HepG2 (cell line): ENCODE measurements at places on chromosomes 16 and 17. TPM values are rescaled to one million over a fixed set of nuclear protein-coding genes. Genes with fewer than 3 reads are reported as not detected.
A peak's percentile ranks its signal among the peaks of the same experiment; 100 is the strongest.

ITGAD gene
- polyA plus RNA-seq, result not detected in 2 replicates

DNA sequence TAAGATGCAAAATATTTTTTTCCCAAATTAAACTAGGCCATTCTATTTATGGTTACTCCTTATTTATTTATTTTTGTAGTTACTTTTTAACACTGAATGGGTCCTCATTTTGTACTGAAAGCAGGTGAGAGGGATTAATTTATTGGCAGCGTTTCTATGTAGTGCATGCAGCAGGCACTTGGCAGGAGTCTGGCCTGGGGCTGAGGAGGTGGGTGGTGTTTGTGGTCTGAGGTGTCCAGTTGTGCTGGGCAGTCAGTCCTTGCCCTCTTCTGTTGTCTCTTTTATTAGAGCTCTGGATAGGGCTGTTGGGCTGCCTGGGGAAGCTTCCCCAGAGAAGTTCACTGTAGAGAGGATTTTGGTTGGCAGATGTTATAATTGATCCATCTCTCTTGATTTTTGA lies 12.7 kb downstream of the SEC14L1 start:
- no peak for DNase-seq

DNA sequence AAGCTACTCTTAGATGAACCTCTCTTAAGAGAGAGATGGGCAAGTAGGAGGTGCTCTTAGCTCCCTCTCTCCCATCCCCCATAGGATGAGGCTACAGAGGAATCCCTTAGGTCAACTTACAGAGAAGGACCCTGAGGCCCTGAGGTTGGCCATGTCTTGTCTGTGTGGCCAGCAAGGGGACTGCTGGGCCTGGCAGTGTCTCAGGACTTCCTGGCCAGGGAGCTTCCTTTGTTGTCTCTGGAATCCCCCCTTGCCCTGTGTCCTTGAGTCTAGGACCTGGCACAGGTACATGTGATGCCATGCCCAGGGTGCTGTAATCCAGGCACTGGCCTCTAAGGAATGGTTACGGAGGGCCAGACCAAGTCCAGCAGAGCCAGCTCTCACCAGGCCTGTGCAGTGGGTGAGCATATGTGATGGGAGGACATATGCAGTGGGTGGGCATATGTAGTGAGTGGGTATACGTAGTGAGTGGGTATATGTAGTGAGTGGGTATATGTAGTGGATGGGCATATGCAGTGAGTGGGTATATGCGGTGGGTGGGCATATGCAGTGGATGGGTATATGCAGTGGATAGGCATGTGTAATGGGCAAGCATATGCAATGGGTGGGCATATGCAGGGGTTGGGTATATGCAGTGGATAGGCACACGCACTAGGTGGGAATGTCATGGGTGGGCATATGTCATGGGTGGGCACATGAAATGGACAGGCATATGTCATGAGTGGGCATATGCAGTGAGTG lies 20.3 kb upstream of the PECAM1 start:
- no peak for DNase-seq

GRCh38 chr17:78746263-78746948 lies 35.7 kb downstream of the CYTH1 start:
- DNase-seq, result peak; percentile 42

DNA sequence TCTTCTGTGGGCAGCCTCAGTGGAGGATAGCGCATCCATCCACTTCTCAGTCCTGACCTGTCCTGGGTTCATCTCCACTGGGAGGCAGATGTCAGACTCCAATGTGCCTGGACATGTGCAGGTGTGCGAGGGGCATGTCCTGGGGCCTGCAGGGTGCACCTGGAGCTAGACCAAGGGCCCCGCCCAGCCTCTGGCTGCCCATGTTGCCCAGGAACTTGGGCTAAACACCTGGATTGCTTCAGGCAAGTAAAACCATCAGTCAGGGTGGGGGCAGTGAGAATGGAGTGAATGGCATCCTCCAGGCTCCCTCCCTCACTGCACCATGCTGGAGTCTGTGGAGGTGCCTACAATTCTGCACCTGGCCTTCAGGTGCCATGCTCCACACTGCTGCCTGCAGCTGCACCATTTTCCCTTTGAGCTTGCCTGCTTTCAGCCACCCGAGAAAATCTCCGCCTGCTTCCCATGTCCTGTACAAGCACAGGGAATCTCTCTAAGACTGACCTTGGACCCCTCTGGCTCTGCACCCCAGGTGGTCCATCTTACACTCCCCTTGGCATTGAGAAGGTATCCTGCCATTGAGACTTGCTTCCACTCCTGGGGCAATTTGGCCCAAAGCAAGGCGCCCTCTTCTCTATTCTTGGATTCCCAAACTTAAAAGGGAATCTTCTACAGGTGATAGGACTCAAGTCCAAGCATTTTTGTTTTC lies 2.1 kb upstream of the MFSD6L start:
- no peak for DNase-seq

- DNase-seq, result no peak
These were observed 5.0 kb downstream of the ARMC7 start for GRCh38 chr17:75114552-75115314.

ABCC11 gene
- polyA plus RNA-seq, result 1.4 and 2.2 TPM in 2 replicates

TP53TG3C gene
- not detected in 2 replicates for polyA plus RNA-seq

DNA sequence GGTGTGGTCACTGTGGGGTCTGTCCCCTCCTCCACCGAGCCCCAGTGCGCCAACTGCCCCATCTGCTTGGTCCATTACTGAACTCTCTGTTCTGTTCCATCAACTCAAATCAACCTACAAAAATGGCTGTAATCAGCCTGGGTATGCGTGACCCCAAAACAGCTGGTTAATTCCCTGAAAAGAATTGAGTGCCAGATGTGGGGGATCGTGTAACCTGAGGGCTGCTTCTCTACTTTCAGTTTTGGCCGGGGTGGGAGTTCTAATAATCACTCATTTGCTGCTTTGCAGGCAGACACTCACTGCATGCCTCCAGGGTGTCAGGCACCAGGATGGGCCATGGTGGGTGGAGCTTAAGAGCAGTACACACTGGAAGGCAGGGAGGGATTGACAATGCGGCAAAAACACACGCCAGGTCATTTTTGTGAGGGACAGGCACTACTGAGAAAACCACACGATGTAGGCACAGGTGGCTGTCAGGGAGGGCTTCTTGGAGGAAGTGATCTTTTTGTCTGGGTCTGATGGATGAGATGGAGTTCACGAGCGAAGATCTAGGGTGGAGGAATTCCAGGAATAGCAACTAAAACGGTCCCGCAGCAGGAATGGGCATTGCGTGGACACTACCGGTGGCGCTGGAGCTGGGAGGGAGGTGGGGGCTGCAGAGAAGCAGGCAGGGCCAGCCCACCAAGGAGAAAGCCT lies 30.4 kb upstream of the SSTR5 start:
- no peak for DNase-seq

- no peak for DNase-seq
These were observed 18.3 kb downstream of the COQ7 start for GRCh38 chr16:19085679-19086200.

- no peak for DNase-seq
These were observed 721 bp downstream of the TBCD start for GRCh38 chr17:82752371-82753200.

DNA sequence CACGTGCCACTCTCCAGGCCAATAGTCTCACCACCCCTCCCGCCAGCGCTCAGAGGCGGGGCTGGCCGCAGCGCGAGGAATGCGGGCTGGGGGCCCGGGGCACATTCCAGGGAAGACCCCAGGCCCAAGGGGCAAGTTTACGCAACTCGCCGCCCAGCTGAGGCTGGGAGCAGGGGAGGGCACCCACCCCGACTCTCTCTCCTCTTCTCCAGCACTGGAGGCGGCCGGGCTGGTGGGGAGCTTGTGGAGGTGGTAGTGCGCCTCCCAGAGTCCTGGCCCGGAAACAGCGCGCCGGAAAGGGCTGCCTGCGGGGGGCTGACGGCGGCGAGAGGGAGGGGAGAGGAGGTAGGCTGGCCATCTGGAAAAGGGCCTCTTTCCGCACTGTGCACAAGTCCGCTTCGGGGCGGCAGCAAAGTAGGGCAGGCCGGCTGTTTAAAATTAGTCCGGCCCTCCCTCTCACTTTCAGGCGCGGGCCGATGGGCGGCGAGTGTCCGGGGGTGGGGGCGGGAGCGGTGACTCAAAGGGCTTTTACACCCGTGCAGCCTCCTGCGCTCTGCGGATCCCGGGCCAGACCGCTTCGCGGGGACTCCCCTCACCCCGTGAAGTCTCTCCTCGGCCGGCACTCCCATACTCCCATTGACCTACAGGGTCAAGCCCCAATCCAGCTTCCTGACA lies 1.1 kb downstream of the FHOD1 start:
- DNase-seq, result peak; percentile 87

RHBDF1 gene
- polyA plus RNA-seq, result 26.9 and 28.1 TPM in 2 replicates

SMIM36 gene
- not detected in 2 replicates for polyA plus RNA-seq

DNA sequence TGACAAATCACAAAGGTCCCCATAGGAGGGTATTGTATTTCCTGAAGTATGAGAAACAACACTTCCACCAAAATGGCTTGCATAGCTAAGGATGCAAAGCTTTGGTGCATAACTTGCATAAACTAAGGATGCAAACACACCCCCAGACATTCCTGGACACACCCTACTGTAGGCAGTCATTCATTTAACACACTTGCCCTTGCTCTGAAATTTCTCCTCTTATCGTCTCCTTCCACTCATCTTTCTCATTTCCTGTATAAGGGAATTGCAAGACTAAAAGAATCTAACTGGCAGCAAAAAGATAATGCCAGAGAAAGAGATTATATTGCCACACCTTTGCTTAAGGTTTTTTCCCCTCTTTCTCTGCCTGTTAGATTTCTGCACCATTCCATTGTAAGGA lies 28.3 kb downstream of the CHD9 start:
- DNase-seq, result no peak

DNA sequence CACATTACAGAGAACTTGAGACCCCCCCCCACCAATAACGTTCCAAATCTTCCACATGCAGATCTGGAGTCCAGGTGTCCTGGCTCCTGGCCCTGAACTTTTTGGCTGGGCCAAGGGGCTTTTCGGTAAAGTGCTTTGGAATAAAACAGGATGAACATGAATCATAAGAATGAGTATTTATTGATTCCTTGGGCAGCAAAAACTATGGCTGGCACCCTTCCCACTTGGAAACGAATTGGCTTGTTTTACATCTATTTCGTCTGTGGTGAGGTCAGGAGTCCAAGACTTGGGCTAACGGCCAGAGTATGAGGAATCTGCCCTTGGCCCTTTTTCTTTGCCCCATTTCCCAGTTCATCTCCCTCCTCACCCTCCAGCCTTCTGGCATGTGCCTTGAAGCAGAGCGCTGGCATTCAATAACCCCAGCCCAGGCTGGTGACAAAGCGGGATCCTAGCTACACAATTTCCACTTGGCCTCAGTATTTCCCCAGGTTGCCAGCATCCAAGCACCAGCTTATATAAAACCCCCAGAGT lies 4.1 kb upstream of the UBTF start:
- no peak for DNase-seq

- no peak for DNase-seq
These were observed 179.1 kb upstream of the CACNG5 start for GRCh38 chr17:66655861-66656260.

TMIGD1 gene
- not detected in 2 replicates for polyA plus RNA-seq

ITGA3 gene
- polyA plus RNA-seq, result 0.48 and 0.59 TPM in 2 replicates

CHST4 gene
- polyA plus RNA-seq, result not detected in 2 replicates

C17orf113 gene
- polyA plus RNA-seq, result 0.87 and 1.4 TPM in 2 replicates

CSH2 gene
- not detected in 2 replicates for polyA plus RNA-seq

GRCh38 chr17:75587675-75588595 lies at the start of gene MYO15B:
TSS of gene MYO15B (plus strand) at chr17:75587800. CDS start at chr17:75588058, 258 bp downstream.
- no peak for DNase-seq

DNA sequence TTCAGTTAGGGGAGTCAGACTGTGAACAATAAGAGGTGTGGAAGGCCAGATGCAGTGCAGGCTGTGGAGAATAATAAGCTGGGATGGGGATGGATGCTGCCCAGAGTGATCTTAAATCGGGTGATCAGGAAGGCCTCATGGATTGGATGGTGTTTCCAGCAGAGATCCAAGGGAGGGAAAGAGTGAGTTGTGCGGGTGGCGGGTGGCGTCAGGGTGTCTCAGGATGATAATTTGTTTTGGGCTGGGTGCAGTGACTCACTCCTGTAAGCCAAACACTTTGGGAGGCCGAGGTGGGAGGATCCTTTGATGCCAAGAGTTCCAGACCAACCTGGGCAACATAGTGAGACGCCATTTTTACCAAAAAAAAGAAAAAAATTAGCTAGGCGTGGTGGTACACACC lies 7.9 kb downstream of the CLUAP1 start:
- DNase-seq, result no peak

DNA sequence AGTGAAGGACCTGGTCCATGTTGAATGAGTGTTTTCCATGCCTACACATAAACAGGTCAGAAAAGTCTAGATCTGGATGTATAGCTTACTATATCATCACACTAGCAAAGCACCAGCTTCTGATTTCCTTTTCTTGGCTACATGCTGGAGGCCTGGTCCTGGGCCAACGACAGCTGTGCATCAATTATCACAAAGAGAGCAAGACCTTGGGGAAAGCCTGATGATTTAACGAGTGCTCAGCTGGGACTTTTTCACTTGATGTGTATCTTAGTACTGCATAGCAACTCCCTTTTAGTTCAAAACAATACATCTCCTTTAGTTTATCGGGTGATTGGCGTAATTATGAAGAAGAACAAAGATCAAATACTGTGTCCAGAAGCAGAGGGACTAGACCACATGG lies 358.2 kb downstream of the KIF2B start:
- DNase-seq, result no peak

- DNase-seq, result no peak
These were observed 818 bp downstream of the TPPP3 start for GRCh38 chr16:67392301-67393059.

FKBP10 gene
- 543 and 573 TPM in 2 replicates for polyA plus RNA-seq

CLEC19A gene
- polyA plus RNA-seq, result not detected in 2 replicates

MPP3 gene
- 1.8 and 2.4 TPM in 2 replicates for polyA plus RNA-seq

GRCh38 chr17:35028531-35029262 lies 34.8 kb downstream of the RFFL start:
- DNase-seq, result no peak

MYCBPAP gene
- 0.18 and 0.22 TPM in 2 replicates for polyA plus RNA-seq

GRCh38 chr17:71527311-71527710 lies 593.5 kb upstream of the SOX9 start:
- DNase-seq, result no peak

BAIAP2 gene
- 24.0 and 29.8 TPM in 2 replicates for polyA plus RNA-seq

DNA sequence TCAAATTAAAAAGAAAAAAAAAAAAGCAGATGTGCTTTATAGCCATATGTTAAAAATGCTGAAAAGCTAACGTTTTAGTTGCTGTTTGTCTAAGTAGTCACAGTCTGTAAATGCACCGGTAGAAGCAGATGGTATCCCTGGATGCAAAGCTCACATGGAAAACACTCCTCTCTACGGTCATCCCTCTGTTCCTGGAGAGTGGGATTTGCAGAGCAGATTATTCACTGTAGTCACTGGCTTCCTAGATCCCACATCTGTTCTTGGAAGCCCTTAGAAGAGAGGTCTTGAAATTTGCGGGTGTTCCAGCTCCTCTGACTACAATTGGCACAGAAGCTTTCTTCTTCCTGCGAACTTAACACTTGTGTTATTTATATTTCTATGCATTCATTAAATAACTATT lies 186.6 kb downstream of the PMP22 start:
- no peak for DNase-seq

EIF3CL gene
- polyA plus RNA-seq, result 229 and 263 TPM in 2 replicates

KRTAP4-1 gene
- polyA plus RNA-seq, result not detected in 2 replicates

MT4 gene
- not detected in 2 replicates for polyA plus RNA-seq
